GM04503 (cell line): ENCODE measurements at places on chromosomes 4 and X.

GRCh38 chrX:45972636-45973035, 572.6 kb downstream of the ZNF674 start:
- DNase-seq: no peak

DNA sequence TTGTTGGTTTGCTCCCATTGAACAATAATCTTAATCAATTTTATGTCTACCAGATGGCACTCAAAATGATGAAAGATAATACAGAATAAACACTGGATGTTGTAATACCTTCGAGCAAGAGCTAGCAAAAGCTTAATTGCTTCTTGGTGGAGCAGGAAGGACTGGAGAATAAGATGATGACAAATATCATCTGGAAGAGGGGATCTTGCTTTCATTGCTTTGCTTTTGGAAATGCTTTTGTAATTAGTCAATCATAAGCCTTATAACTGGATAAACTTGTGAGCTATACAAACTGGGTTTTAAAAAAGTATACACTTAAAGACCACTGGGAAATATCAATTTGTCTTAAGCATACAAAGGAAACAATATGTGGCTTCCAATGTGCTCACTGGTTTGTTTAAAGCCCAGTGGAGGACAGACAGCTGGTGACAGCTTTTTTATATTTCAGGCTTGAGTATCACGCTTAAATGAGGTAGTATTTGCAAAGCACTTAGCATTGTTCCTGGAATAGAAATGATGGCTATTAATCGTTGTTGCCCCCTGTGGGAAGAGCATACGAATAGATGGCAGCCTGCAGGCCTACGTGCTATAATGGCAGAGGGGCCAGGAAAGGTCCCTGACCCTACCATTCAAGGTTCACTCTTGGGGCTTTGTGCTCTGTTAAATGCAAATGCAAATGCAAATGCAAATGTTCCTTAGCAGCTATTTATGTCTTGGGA, 61.2 kb downstream of the TMEM150C start:
- DNase-seq: peak; percentile 41

DNA sequence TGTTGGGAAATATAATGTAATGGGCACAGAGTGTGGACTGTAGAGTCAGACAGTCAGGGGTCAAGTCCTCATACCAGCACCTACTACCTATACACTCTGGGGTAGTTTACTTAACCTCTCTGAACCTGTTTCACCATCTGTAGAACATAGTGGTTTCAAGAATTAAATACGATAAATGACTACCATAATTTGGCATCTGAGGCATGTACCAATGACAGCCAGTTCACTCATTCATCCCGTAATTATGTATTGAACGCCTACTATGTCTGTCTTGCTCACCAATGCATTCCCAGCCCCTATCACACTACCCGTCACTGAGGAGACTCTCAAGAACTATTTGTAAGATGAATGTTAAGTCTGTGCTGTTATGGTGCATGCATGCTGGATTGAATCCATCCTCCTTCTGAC, 2.0 kb upstream of the FGB start:
- DNase-seq: no peak

DNA sequence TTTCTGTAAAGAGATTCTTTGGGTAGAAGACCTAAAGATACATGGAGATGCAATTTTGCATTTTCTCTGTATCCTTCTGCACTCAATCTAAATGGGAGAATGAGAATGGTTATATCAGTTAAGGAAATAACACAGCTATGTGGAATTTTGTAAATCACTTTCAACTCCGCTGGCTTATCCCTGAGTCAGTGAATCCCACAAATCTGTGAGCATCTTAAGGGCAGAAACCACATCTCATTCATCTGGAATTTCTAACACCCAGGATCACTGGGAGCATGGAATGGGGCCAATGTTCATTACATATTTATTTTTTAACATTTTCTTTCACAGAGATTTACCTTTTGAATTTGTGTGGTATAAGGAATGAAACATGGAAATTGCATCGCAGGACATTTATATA, 167.8 kb downstream of the CFAP47 start:
- DNase-seq: no peak

GRCh38 chr4:38759113-38759789, 23.5 kb downstream of the TLR10 start:
- no peak for DNase-seq

- no peak for DNase-seq
Measured at GRCh38 chrX:23745786-23746185, 2.7 kb upstream of the ACOT9 start.

GRCh38 chrX:9291629-9292028, 173.2 kb upstream of the TBL1X start:
- DNase-seq: no peak

GRCh38 chr4:11912886-11913285, 484.2 kb upstream of the HS3ST1 start:
- DNase-seq: no peak

GRCh38 chr4:110628663-110629213, 5.9 kb upstream of the PITX2 start:
- no peak for DNase-seq

DNA sequence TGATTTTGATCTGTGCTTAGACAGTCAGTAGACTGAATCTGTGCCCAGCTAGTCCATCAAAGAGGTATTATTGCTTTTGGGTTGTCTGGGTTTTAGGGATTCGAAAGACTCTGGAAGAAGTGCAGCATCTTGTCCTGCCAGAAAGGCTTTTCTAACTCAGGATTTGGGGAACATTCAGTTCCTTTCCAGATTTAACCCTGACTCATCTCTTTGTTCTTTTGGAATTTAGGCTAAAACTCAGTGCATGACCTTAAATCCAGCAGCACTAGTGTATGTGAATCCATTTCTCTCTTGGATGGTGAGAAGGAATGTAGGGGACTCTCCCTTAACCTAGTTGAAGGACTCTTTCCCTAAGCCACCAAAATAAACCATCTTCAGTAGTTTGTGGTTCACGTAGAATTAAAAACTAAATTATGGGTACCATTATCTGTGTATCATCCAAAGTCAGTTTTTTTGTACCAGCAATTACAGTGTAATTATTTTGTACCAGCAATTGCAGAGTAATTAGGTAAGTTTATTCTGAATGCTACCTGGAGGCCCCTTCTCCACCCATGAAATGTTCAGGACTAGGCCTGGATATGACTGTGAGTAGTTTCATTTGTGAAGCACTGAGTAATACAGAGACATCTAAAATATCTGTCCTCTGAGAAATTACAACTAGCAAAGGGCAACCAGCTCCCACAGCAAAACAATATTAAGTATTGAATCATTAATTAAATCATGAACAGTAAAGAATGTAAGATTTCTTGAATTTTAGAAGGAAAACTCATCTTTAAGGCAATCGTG, 384.0 kb downstream of the TMA16 start:
- no peak for DNase-seq

GRCh38 chrX:12013211-12013618, 125.1 kb upstream of the FRMPD4 start:
- no peak for DNase-seq

DNA sequence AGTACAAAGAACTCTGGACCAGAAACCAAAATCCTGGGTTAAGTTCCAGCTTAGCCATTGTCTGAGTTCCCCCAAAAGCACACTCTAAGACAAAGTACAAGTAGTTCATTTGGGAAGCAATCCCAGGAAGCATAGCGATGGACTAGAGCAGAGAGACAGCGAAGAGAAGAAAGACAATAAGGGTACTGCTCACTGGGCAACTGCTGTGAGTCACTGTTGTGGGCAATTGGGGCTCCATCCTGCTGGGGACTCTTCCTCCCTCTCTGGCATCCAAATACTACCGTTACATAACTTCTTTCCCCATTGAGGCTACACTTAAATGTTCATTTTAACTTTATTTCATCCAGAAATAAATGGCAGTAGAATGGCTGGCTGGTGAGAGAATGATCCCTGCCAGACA, 14.1 kb downstream of the SRPX start:
- no peak for DNase-seq

- peak; percentile 48 for DNase-seq
Measured at GRCh38 chr4:94577136-94577535, 125.4 kb downstream of the PDLIM5 start.

GRCh38 chrX:111103246-111103645, 7.3 kb downstream of the PAK3 start:
- DNase-seq: no peak

DNA sequence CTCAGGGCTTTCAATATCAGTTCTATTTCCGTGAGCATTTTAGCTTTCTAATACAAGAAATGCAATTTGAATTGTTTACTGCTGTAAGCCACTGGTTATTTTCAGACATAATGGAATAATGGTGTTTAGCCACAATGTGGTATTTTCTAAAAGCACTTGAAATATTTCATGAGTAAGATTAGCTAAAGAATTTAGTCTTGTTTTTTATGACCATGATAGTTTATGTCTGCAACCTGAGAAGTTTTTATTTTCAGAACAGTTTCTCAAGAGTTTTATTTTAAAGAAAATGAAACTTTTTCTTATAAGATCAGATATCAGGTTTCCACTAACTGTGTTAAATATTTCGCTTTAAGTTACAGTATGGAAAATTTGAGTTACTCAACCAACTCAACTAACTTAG, 60.2 kb downstream of the SLIT2 start:
- DNase-seq: peak; percentile 44

DNA sequence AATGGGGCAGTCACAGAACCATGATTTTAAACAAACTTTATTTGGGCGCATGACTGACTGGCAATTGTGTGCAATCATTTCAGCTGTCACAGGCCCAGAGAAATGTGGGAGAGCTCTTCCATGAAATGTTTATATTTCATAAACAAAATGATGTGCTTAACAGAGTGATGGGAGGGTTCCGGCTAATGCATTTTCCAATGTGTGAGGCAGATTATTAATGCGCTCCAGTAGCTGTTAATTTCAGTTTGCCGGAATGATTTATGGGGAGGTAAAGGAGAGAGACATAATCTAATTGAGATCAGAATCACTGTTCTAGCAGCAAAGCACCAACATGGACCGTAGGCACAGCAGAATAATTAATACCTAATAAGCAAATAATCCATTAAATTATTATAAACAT, 55.6 kb downstream of the NKX6-1 start:
- DNase-seq: no peak

DNA sequence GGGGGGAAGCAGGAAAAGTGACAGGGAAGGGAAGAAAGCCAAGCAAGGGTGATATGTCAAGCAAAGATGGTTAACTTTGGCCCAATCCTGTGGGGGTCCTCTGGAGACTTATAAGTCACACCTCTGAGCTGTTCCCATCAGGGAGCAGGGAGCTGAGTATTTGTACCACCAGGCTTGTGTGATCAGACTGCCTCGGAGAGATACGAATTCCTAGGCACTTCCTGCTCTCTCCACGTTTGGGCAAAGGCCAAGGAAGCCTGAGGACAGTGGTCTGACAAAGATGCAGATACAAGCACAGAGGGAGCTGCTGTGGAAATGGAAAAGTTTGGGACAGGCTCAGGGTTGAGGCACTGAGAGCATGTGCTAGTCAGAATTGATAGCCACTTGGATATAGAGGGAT, 10.4 kb upstream of the PPP3CA start:
- DNase-seq: no peak

DNA sequence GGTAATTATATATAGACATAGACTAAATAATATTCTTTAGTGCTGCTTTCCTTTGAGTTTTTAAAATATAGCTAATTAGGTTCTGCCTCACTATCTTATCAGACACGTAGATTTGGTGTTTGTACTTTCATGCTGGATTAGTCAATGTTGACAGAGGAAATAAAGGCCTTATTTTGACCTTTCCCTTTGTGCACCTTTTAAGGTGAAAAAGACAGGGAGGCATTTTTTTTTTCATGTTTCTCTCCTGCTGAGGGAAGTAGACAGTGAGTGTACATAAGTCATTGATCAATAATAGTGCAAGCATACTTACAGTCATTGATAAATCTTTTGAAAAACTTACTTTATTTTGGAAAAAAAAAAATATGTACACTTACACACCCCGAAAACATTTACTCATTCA, 467.8 kb downstream of the GRXCR1 start:
- no peak for DNase-seq

DNA sequence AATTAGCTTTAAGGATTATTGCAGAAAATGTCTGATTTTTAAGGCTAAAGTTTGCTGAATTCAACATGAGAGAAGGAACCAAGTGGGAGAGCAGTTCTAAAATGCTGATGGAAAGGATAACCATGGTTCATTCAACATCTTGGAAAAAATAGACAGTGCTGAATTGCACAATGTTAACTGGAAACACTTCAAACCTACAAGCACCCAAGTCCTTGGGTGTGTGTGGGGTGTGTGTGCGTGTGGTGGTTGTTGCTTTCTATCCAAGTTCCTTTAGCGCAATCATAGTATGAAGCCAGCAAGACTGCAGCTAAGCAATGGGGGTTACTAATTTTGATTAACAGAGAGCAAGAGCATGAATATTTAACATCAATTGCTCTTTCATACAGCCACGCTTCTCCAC, 29.3 kb upstream of the SCOC start:
- no peak for DNase-seq

DNA sequence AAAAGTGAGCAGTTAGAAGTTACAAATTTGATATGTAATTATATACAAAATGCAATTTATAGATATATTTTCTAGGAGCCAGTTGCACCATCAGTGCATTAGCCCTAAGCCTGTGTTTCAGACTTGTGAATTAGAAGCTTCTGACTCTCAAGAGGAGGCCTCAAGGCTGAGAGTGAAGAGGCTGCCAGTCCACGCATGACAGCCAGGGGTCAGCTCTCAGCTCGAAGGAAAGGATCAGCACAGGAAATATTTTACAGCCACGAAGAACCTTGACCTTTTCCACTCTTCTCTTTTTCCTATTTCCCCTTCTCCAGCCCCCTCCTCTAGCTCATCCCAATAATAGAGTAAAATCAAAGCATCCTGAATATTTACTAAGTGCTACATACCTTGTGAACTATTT, 642.4 kb downstream of the TRIML1 start:
- no peak for DNase-seq

DNA sequence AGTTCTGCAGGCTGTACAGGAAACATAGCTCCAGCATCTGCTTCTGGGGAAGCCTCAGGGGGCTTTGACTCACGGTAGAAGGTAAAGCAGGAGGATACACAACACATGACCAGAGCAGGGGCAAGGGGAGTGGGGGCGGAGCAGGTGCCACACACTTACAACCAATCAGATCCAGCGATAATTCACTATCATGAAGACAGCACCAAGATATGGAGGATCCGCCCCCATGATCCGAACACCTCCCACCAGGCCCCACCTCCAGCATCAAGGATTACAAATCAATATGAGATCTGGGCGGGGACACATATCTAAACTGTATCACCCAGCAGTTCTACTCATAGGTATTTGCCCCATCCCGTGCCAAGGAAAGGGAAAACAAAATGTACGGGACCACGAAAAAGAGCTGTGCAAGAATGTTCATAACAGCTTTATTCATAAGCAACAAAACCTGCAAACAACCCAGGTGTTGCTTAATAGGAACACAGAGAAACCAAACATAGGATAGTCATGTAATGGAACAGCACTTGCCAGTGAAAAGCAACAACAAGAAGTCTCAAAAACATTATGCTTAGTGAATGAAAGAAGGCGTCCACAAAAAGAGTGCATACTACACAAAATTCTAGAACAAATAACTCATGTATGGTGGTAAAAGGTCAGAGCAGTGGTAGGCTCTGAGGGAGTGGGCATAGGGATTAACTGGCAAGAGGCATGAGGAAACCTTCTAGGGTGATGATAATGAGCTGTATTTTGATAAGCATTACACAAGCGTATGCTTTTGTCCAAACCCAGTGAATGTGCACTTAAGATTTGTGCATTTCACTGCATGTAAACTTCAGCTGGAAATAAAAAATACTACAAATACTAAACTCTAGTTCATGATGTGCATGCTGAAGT, 130.9 kb upstream of the FAM9B start:
- no peak for DNase-seq
